ENCODE measurements at places on chromosomes 3 and 15.

GRCh38 chr15:45630917-45631691, 3.7 kb upstream of the SQOR start:
- DNase-seq = peak; percentile 94

DNA sequence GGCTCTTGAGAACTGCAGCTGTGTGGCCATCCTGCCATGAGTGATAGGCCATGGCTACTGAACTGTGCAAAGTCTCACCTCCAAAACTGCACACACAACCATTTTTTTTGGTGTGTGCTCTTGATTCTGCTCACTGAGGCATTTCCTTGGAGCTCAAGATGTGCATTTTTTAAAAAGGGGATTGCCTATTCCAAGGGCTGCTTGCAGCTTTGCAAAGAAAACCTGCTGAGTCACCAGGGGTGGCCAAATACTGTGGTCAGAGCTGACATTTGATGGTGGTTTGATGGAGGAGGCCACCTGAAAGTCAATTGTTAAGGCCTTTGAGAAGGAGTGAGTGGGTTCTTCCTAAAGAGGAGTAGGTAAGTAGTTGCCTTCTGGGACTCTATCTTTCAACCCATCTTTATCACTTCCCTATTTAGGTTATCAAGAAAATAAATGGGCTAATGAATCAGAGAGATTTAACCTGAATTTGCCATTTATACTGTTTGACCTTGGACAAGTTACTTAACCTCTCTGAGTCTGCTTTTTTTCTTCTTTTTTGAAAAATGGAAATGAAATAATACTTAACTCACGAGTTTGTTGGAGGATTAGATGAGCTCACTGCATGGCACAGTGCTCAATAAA, 87.9 kb downstream of the CHST2 start:
- DNase-seq = peak; percentile 67

- peak; percentile 47 for DNase-seq
Measured at GRCh38 chr3:120567370-120568201, 28.6 kb upstream of the NDUFB4 start.

GRCh38 chr3:27119639-27120038, 249.5 kb downstream of the NEK10 start:
- no peak for DNase-seq

- no peak for DNase-seq
Measured at GRCh38 chr3:196936288-196936687, 6.0 kb downstream of the NCBP2 start.

DNA sequence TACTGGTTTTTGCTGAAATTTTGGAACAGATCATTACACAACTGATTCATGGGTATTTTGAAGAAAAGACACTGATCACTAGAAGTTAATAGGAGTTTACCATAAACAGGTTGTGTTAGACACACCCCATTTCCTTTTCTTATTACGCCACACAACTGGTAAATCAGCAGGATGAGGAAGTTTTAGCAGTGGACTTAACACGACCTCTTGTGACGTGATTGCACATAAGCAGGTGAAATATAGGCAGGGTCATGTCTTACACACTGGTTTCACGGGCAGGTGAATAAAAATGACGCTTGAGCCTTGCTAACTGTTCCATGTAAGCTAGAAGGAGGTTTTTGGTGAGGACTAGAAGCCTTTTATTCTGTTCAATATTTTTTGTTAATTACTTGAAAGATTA, 27.1 kb upstream of the TPRG1 start:
- peak; percentile 23 for DNase-seq

DNA sequence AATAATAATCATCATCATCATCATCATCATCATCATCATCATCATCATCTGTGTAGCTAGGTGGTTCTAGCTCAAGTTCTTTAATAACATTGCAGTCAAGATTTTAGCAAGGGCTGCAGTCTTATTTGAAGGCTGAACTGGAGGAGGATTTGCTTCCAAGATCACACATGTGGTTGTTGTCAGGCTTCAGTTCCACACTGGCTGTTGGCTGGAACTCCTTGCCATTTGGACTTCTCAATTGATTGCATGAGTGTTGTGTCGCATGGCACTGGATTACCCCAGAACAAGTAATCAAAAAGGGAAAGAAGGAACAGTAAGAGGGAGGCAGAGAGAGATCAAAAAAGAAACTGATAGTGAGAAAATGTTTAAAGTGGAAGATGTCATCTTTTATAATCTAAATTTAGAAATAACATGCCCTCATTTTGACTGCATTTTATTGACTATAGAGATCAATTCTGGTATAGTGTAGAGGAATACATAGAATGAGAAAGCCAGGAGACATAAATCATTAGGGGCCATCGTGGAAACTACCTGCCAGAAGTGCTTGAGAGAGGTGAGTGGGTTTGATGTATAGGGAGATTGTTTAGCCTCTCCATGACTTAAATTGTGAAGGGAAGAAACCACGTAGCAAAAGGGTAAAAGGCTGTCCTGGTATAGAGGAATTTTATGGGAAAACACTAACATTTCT, 346.6 kb upstream of the RBMS3 start:
- DNase-seq = no peak

- DNase-seq = no peak
Measured at GRCh38 chr3:190619761-190620160, 105.9 kb downstream of the IL1RAP start.

DNA sequence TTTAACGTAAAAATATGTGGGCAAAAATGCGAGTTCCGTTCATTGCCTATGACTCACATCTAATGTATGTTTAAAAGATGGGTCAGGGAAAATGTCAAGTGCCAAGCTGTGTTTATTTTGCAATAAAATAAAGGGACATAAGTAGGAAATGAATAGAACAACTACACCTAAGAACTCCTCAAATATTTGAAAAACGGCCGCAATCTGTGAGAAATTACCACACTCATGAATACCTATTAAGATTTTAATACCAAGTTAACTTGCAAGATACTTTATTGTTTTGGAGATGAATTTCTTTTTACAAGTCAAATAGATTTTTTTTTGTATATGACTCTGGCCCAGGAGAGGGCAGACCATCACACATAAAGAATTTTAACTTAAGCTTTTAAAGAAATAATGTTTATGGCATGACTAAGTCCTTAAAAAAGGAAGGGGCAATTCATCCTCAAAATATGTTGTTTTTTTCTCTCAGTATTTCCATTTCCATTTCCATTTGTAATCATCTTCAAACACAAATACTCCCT, 152.7 kb downstream of the SUCNR1 start:
- DNase-seq = peak; percentile 89

DNA sequence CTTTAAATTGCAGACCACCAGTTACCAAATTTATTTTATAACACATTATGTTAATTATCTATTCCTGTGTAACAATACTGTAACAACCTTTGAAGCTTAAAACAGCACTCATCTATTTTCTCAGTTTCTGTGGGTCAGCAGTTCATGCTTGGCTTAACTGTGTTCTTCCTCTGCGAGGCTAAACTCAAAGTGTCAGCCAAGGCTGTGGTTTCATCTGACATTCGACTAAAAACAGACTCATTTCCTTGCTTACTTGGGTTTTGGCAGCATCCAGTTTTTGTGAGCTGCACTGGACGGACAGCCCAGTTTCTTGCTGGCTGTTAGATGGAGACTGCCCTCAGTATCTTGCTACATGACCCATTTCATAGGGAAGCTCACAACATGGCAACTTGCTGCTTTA, 247.3 kb upstream of the KCNH8 start:
- DNase-seq = no peak

GRCh38 chr3:71360764-71361163, 222.8 kb downstream of the FOXP1 start:
- no peak for DNase-seq

DNA sequence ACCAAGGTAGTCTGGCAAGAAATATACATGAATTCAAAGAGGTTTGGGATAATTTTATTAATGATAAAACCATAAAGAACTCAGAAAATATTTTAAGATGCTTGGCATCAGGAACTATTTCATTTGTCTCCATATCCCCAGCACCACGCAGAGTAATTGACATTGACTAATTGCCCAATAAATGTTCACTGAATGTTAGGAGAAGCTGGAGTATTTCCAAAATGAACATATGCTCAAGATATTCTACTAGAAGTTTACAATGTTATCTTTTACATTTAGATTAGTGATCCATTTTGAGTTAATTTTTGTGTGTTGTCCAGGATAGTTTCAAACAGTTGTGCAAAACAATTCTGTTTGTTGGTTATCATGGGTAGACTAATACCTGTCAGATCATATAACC, 298.8 kb upstream of the CTDSPL start:
- no peak for DNase-seq
